ENCODE measurements at places on chromosomes 13 and 19.

GRCh38 chr13:45503658-45504057 lies 38.9 kb downstream of the COG3 start:
- no peak for DNase-seq

- DNase-seq, result no peak
Observed at GRCh38 chr13:41018602-41018948, 541 bp downstream of the ELF1 start.

DNA sequence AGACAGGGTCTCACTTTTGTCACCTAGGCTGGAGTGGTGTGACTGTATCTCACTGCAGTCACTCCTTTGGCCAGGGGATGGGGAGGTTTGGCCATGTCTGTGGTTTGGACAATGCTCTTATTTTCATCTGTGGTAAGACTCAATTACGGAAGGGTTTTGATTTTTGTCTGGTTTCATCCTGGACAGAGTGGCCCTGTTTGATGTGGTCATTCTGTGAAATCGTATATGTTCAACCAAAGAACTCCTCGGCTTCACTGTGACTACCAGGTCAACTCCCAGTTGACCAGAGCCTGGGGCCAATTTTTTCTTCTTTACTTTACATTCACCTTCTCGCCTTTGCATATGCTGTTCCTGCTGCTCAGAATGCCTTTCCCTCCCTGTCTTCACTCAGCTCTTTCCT lies 6.8 kb upstream of the CCDC124 start:
- no peak for DNase-seq

- no peak for DNase-seq
Observed at GRCh38 chr19:32555786-32556185, 25.2 kb upstream of the PDCD5 start.

- no peak for DNase-seq
Observed at GRCh38 chr13:38223089-38223488, 126.6 kb upstream of the UFM1 start.

GRCh38 chr13:51118809-51119431 lies 7.8 kb upstream of the C13orf42 start:
- DNase-seq, result no peak

DNA sequence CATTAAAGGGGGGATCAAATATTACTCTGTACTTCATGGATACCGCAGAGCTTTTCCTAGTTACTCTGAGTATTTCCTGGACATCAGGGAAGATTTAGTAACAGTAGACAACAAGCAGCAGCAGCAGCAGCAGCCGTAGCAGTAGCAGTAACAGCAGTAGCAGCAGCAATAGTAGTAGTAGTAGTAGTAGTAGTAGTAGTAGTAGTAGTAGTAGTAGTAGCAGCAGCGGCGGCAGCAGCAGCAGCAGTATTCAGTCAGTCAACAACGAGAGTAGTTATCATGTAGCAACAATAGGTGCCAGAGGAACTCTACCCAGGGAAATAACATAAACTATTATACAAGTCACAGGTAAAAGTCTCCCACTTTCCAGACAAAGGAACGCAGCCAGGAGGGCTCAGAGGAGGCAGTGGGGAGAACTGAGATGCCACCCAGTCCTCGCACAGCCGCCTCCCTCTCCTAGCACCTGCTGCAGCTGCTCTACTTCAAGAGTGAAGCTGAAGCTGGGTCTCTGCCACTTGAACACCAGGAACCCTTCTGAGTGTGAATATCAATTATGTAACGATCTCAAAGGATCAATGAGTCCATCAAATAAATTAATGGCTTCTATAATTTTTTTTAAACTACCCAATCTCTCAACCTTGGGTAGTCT lies 1.3 kb upstream of the DOCK9 start:
- no peak for DNase-seq

GRCh38 chr13:101556676-101557123 lies 104.2 kb downstream of the ITGBL1 start:
- DNase-seq, result no peak

- DNase-seq, result no peak
Observed at GRCh38 chr19:47075941-47076340, 27.5 kb upstream of the TMEM160 start.

Data from stimulated activated naive CD4-positive, alpha-beta T cell (primary cell).